ENCODE measurements at places on chromosomes 6 and 20.
A peak's percentile ranks its signal among the peaks of the same experiment; 100 is the strongest.

DNA sequence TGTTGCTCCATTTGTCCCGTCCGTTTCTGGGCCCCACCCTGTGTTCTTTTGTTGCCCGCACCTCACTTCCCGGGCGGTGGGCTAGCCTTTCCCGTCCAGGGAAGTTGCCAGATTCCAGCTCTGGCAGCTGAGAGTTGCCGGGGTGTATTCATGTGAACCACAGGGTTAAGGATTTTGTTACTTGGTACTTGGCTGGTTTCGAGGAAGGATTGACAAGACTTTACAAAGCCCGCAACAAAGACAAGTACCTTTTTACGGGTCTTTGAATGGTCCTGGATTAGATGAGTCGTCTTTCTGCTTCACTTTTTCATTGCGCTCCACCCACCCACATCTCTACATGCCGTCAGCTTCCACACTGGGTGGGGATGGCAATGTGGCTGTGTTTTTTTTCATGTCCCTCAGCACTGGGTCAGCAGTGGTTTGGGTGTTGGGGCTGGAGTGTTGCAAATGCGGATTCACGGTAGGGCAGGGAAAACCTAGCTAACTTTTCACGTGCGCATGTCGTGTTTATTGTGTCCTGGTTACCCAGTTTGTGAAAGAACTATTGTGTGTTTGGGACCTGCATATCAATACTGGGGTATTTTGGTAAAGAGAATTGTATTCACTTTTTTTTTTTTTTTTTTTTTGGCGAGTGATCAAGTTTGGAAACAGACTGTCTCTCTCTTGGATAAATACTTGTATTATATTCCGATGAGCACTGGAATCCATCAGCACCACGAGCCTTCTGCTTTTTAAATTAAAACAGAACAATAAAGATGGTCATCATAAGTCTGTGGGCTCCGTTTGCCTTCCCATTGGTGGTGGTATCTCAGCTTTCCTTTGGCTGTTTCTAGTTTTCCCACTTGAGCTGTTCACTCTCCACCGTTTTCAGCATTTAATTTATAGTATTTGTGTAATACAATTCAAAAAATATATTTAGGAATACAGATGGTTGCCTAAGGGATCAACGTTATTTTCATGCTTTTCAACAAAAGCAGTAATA lies 1.2 kb downstream of the DUSP22 start:
- DNase-seq = peak; percentile 78

- DNase-seq = no peak
These were observed 22.8 kb downstream of the NPEPL1 start for GRCh38 chr20:58715391-58715800.

DNA sequence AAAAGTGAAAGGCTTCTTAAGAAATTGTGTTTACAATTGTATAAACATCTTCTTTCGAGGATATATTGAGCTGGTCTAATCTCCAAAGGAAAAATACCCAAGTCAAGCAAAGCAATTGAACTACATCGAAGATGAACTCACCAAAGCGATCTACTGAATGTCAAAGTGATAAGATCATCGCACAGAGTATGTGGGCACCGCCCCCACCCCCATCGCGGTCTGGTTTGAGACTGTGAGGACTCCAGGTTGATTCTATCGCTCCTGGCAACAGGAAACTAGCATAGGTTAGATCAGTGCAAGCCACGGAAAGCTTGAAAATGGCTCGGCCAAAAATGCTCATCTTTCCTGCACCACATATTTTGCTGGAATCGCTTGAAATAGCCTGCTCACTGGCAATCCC lies 133.2 kb upstream of the RPS6KA2 start:
- no peak for DNase-seq

DNA sequence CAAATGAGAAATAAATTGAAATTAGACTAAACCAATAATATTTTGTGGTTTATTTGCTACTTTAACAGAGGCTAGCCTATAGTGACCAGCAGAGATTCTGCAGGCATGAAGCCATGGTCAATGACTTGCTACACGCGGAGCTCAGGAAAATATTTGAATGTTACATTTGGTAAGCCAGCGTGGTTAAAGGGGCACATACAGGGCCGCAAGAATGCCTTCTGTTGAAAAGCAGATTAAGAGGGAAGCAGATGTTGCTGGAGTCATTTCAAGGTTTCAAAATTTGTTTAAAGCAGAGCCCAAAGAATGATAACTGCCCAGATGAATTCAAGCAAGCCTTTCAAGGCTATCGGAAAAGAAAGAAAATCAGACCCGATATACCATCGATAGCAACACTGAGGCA lies 294.3 kb upstream of the MAN1A1 start:
- no peak for DNase-seq

DNA sequence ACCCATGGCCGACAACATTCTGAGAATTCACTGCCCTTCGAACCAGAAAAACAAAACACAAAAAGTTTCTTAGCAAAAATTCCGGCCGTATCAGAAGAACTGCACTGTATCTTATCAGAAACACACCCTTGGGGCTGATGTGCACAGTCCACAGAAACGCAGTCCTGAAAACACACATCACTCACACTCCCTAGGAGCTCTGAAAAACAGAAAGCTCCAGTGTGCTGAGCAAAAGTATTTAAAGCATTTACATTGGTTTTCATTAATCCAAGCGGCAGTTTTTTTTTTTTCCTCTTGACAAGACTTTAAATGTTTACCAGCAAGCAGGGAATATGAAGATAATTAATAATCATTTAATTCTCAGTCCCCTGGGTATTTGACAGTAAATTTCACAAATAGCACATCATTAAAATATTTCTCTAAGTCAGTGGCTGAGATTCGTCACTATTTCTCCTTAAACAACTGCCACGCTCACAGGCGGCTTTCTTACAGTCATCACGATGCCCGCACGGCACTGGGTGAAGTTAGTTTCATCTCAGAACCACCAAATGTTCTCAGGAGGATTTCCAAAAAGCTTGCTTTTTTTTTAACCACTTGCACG lies 13.3 kb downstream of the NFATC2 start:
- no peak for DNase-seq

GRCh38 chr6:106135911-106136571 lies 49.9 kb downstream of the PRDM1 start:
- DNase-seq = no peak

DNA sequence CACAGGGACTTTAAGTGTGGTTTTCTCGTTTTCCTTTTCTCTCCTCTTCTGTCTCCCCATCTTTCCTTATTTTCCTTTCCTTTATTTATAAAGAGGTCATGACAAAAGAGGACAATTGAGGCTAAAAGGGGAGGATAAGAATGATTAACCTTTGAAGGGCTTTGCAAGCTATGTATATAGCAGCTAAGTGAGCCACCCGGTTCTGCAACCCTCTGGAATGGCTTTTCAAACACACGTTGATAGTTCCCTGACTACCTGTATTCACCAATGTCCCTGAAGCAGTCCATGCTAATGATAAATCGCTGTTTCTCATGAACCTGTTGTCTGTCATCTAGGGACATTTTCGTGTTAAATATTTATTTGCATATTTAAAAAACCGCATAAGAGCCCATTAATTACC lies 124.4 kb upstream of the RALGAPA2 start:
- DNase-seq = no peak

- no peak for DNase-seq
These were observed 185.2 kb upstream of the ARG1 start for GRCh38 chr6:131387562-131388447.

All from inflammatory macrophage treated with lipopolysaccharide for 4 hours (primary cell).